H54 (cell line): ENCODE measurements at places on chromosomes 4 and X.

- no peak for DNase-seq
Measured at GRCh38 chr4:167088115-167088514, 146.2 kb downstream of the SPOCK3 start.

GRCh38 chrX:150240643-150240970 is 122.5 kb upstream of the MAMLD1 start:
- no peak for DNase-seq

DNA sequence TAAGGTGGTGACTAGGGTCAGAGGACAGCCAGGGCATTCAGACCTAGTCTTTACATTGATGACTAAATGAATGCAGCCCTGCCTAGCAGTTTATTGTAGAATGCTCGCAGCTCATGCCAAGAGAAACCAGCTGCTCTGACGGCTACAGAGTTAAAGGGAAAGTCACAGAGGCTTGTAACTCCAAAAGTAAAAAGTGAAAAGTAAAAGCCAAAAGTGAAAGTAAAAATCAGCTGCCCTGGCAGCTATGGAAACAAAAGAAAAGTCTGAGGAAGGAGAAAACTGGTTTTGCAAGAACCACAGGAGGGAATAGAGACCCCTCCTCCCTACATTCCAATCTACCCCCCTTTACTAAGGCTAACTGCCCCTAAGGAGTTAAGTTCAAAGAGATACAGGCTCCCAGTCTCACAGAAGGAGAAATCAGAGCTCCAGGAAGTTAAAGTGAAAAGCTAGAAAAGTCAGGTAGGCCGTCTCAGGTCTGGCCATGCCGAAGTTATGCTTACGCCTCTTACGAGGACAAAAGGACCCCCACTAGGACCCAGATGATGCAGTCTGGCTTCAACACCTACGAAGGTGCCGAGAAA is 6.0 kb downstream of the GAGE10 start:
- DNase-seq = no peak

GRCh38 chr4:140255467-140255866 is 101.5 kb upstream of the MAML3 start:
- no peak for DNase-seq

GRCh38 chr4:121272526-121272925 is 108.3 kb downstream of the QRFPR start:
- DNase-seq = no peak

DNA sequence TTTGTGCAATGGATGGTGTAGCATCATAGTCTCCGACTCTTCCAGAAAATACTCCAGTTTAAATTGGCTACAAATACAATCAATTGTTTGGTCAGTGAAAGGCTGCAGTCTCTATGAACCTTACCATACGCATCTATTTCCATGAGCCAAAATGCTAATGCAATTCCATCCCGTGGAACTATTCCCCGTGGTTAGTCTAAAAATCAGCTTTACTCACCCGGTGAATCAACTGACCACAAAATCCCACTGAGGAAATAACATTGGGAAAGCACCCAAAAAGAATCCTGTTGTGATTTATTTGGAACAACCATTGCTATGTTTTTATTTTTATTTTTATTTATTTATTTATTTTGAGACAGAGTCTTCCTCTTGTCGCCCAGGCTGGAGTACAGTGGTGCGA is 87.1 kb downstream of the DHX15 start:
- no peak for DNase-seq

- DNase-seq = no peak
Measured at GRCh38 chr4:102061133-102061532, 270.6 kb downstream of the BANK1 start.

DNA sequence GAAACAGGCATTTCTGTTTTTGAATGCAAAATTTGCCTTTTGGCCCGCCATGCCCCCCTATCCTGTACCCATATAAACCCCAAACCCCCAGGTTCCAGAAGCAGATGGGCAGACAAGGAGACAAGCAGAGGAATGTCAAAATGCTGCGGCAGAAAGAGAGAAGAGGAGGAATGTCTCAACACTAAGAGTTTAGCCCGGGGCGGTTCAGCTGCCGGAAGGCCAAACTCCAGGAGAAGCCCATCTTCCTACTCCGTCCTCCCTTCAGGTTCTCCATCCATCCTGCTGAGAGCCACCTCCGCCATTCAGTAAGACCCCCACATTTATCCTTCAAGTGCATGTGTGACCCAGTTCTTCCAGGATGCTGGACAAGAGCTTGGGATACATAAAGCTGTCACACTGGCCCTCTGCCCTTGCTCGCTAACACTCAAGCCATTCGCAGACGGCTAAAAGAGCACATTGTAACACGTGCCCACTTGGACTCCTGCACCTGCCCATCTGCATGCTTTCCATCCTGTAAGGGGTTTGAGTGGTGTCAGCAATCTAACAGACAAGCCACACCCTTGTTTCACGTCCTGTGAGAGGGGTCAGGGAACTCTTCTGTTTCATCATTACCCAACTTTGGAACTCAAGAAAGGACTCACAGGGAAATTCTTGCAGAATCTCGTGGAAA is 31.3 kb downstream of the TLR10 start:
- no peak for DNase-seq
